Osteoblast (primary cell): ENCODE measurements at places on chromosomes 5 and 9.

GRCh38 chr5:36598045-36598444 is 8.4 kb upstream of the SLC1A3 start:
- DNase-seq: no peak

DNA sequence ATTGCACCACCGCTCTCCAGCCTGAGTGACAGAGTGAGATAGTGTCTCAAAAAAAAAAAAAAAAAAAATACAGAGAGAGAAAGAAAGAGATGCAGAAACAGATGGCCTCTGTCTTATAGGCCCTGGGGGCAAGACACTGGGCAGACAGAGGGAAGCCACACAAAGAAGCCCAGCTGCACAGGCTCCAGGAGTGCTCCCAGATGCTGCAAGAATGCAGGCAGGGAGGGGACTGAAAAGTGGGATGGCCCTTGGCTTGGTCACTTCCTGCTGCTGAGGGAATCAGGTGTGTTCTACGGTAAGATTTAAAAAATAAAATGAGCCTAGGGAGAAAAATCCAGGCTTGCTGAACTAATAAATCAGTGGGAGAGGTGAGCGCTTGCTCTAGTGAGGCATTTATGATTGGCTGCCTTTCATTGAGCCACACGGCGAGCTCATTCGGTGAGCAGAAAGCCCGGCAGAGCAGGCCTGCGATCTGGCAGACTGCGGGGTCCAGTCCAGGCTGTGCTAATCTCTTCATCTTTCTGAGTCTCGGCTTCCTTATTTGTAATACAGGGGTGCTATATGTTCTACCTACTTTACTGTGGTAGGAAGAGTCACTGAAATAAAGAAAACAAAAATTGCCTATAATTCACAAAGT is 80.6 kb downstream of the RAD23B start:
- no peak for DNase-seq

DNA sequence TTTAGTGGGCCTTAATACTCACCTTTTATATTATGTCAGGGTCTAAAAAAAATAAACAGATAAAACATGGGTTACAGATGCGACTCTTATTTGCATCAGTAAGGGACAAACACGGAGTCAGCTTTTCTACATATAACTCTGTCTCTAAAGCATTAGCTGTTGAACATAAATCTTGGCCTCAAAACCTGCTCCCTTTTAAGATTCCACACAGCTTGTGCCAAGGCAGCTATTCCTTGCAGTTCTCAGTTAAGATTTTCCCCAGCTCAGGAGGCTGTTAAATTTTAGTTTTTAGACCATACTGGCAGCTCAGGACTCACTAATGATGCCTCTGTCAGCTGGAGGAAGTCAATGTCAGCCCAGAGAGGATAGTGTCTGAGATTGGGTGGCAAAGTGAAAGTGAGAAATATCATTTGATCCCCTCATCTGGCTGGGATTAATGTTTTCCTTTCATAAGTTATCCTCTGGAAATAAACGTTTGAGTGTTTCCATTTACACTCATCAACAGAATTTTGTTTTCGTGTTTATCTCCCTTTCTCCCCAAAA is 287.5 kb downstream of the ELAVL2 start:
- DNase-seq: no peak

DNA sequence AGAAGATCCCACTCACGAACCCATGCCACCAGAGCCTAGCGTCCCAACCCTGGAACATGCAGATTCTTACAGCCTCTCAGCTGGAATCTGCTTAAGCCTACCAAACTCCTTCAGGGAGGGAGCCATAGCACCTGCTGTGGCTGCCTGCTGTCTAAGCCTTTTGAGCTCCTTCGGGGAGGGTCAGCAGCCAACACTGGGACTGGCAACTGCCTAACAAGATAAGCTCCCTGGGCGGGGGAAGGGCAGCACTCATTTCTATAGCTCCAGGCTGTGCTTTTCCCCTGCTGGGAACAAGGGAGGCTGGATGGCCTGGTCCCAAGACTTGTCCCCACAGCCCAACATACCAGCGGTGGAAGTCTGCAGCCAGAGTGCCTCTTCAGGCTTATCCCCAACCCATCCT is 199.1 kb upstream of the OR13F1 start:
- no peak for DNase-seq

GRCh38 chr9:132894346-132894745 is 15.6 kb downstream of the SPACA9 start:
- DNase-seq: no peak

DNA sequence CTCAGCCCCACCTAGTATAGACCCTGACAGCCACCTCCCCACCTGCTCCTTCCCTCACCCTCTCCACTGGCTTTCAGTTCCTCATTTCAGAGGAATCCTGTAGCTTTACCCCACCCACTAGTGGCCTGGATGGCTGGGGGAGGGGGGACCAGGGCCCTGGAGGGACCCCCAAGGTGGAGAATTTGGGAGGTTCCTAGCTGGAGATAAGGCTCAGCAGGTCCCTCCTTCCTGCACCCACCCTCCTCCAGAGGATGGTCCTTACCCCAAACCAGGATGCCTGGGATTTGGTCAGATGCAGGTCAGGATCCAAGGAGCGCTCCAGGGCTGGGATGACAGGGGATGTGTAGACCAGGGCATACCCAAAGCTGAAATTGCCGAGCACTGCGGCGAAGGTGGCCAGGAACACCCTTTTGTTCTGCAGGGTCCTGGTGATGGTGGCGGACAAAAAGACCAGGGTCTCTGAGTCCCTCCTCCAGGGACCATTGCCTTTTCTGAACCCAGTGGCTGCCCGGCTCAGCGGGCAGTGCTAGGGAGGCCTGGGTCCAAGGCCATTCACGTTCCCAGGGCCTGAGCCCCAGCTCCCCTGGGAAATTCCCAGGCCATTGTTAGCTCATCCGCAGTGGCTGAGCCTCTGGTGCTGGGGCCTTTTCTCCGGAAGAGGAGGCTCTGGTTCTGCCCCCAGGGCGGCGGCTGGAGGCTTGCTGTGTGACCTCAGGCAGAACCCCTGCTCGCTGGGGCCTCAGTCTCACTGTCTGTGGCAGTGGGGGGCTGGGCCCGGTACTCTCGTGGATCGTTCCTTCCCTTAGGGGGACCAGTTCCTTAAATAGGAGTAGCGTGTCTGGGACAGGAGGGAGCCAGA is 678 bp downstream of the SLC2A6 start:
- DNase-seq: peak; percentile 72

DNA sequence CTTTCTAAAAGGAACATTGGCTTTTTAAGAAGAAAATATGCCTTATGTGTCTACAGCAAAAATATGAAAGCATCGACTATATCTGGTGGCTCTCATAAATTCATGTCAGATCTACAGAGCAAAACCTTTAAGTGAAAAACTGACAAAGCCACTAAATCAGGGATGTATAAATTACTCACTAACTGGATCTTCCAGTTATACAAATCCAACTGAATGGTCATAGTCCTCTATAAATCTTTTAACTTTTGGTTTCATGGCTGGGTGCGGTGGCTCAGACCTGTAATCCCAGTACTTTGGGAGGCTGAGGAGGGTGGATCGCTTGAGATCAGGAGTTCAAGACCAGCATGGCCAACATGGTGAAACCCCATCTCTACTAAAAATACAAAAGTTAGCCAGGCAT is 29.2 kb upstream of the GZMA start:
- DNase-seq: no peak

- DNase-seq: no peak
Observed at GRCh38 chr9:104836767-104837166, 72.8 kb downstream of the NIPSNAP3B start.

DNA sequence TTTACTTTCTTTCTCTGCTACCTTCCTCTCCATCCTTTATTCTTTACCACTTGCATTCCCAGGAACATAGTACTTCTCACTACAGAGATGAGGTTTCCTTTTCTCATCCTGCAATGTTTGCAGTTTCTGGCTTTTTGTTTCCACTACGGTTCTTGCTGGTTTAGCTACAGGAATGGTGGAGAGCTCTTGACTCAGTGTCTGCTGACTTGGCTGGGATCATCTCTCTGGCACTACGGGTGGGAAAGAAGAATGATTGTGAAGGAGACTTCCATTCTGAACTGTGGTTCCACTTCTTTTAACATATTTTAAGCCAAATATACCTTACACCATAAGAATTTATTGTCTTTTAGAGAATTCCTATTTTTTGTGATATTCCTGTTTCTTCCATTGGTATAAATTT is 65.1 kb downstream of the NREP start:
- DNase-seq: no peak

- DNase-seq: no peak
Observed at GRCh38 chr5:59483971-59484472, 409.5 kb downstream of the PDE4D start.

DNA sequence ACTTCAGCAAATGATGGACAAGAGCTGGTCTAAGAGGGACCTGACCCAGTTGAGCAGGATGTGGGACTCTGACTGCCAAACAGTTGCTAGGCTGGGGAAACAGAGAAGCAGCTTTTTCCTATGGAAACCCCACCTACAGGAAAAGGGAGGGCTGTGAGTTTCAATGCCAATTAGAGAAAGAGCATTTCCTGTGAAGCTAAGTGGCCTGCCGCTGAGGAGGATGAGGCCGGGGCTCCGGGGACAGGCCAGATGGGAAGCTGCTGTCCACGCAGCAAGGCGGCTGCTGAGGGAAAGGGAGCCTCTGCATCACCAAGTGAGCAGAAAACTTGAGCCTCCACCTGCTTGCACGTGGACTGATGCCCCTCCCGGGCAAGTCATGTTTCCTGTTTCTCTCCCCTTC is at the start of gene PCDH12:
TSS of gene PCDH12 (minus strand) at position 90 of the 400 bp plus-strand sequence. CDS start 351 bp downstream, outside the sequence.
- no peak for DNase-seq

DNA sequence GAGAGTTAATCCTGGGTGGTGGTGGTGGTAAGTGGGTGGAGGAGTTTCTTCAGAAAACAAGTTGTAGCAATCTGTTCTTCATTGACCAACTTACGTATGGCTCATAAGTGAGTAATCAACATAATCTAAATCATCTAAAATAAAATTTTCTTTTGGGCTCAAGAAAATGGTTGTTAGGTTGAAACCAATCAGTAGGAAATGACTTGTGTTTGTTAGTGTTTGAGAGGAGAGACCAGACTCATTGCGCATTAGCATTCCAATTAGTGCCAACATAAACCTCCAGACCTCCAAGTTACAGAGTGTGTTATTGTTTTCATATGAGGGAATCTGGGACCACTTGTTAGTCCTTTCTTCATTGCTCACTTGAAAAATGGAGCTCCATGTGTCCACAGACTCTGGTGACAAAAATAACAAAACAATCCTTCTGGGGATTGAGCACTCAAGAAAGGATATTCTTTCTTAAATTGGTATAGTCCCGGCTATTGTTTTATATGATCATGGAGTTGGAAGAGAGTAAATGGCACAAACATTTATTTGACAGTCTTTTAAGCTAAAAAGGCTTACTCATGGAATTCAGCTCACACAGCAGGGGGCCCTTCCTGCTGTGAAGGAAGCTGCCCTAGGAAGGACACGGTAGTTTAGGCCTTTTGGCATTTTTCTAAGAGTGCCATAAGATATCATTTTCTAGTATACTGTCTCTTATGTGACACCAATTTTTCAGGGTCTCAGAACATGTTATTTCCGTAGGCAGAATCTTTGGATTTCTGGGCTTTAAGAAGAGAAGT is 441.1 kb downstream of the EBF1 start:
- DNase-seq: no peak
